ENCODE measurements at places on chromosomes 13 and 19.

GRCh38 chr13:38883783-38884182, 106.8 kb downstream of the STOML3 start:
- no peak for DNase-seq

DNA sequence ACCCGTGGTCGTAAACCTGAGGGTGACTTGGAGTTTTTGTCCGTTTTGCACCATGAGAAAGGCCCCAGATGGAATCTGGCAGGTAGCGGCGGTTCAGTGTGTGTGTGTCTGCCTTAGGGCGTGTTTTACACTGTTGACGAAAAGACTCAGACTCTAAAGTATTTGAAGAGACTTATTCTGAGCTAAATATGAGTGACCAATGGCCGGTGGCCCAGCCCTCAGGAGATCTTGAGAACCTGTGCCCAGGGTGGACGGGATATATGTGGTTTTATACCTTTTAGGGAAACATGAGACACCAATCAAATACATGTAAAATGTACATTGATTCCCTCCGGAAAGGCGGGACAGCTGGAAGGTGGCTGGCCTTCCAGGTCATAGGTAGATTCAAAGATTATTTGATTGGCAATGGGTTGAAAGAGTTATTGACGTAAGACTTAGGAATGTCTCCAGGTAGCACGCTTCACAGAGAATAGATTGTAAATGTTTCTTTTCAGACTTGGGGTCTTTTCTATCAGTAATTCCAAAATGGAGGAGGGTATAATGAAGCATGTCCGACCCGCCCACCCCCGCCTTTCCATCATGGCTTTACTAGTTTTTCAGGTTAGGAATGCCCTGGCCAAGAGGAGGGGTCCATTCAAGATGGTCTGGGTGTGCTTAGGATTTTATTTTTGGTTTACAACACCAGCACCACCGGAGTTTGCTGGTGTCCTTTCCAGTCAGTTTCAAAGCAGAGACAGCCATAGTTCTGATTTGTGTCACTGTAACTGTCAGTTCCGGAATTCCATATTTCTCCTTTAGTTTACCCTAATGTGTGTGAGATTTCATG, 1.0 kb upstream of the ZNF529 start:
- DNase-seq: no peak

- no peak for DNase-seq
Measured at GRCh38 chr13:67155898-67156722, 74.0 kb downstream of the PCDH9 start.

GRCh38 chr19:39212375-39212742, 8.3 kb upstream of the SYCN start:
- no peak for DNase-seq

DNA sequence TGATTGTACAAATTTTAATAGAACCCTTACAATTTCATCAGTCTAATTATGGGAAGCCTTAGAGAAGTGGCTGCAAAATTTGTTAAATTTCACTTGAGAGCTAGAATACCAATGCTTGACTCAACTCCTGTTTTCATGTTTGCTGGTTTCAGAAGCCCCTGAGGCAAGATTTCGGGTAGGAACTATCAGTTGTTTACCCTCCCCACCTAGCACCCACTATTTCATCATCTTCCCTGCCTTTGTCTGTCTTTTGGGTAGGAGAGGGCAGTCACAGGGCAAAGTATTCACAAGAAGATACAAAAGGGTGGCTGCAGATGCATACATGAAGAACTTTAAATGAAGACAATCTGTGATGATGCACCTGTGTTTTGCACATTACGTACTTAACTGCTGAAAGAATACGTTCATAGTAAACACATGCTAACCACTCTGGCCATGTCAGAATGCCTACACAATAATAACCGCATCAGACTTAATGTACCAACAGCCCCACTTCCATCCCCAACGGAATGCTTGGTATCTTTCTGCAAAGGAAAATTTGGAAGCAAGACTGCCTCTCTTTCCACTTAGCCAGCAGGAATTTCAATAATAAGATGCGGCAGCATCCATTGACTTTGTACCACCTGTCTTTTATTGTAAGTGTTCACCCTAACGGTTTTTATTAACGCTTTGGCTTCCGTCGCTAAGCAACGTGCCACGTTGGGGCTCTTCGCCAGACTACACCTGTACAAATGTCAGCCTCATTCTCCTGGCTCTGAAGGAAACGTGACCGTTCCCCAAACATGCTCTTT, 30.4 kb downstream of the TPT1 start:
- DNase-seq: no peak

DNA sequence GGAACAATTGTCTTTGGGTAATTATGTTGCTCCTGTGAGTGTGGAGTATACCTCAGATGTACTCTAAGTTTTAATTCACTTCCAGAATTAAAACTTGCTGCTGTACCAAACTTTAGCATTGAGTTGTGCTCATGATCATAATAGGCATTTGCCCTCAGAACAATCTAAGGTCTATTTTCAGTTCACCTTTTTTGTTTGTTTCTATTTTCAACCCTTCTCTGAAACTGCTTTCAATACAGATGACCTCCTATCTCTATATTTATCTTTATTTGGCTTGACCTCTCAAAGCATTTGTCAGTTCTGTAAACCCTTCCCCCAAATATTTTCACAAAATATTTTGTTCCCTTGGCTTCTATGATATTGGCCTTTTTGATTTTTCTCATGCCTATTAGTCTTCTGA, 873.0 kb downstream of the OLFM4 start:
- DNase-seq: no peak

DNA sequence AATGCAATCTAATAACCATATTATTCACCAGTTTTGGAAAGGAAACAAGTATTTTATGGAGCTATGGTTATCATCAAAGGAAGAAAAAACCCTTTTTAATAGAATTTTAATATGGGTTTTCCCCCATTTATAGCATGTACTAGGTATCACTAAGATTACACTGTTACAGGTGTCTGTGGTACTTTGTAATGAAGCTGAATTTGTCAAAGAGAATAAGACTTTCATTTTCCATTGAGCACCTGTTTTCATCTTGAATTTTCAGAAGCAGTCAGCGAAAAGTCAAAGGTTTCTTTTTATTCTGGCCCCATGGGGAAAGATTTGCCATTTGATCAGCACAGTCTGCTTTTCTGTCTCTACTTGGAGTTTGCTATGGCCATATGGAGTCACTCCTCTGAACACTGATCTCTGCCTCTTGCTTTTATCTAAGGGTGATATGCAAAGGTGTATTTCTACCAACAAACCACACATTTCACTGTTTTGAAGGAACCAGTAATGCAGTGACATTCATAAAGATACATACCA, 590.0 kb downstream of the DCT start:
- DNase-seq: no peak

- no peak for DNase-seq
Measured at GRCh38 chr19:1501200-1501595, 10.2 kb downstream of the REEP6 start.

DNA sequence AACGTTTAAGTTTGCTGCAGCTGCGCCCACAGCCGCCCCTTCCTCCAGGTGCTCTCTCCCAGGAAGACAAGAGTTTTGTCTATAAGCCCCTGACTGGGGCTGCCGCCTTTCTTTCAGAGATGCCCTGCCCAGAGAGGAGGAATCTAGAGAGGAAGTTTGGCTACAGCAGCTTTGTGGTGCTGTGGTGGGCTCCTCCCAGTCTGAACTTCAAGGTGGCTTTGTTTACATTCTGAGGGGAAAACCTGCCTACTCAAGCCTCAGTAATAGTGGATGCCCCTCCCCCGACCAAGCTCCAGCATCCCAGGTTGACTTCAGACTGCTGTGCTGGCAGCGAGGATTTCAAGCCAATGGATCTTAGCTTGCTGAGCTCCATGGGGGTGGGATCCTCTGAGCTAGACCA, 6.4 kb upstream of the ERICH6B start:
- DNase-seq: no peak

GRCh38 chr13:29681864-29682263, 86.4 kb upstream of the SLC7A1 start:
- DNase-seq: no peak

GRCh38 chr19:55275851-55276719, 3.8 kb downstream of the HSPBP1 start:
- no peak for DNase-seq

GRCh38 chr13:109989686-109990085, 203.3 kb upstream of the IRS2 start:
- no peak for DNase-seq

GRCh38 chr13:102687520-102687919, 7.3 kb downstream of the METTL21C start:
- DNase-seq: no peak

GRCh38 chr13:29978211-29978610, 127.8 kb upstream of the UBL3 start:
- no peak for DNase-seq
